ENCODE measurements at places on chromosomes 4 and X.

- no peak for DNase-seq
These were observed 395.8 kb downstream of the GASK1B start for GRCh38 chr4:157776930-157777528.

DNA sequence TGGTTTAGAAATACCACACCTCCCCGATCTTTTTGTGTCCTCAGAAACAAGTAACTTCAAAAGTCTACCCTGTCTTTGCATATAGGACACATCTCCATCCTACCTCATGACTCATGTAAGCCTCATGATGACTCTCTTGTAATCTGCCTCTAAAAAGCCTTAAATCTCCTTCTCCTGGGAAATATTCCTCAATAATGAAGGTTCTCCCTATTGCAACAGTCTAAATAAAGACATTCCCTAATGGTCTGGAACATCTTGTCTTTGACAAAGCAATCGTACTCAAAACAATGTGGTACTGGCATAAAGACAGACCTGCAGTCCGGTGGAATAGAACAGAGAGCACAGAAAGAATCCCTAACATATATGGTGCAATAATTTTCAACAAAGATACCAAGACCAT is 257.7 kb downstream of the OPHN1 start:
- DNase-seq = peak; percentile 24

DNA sequence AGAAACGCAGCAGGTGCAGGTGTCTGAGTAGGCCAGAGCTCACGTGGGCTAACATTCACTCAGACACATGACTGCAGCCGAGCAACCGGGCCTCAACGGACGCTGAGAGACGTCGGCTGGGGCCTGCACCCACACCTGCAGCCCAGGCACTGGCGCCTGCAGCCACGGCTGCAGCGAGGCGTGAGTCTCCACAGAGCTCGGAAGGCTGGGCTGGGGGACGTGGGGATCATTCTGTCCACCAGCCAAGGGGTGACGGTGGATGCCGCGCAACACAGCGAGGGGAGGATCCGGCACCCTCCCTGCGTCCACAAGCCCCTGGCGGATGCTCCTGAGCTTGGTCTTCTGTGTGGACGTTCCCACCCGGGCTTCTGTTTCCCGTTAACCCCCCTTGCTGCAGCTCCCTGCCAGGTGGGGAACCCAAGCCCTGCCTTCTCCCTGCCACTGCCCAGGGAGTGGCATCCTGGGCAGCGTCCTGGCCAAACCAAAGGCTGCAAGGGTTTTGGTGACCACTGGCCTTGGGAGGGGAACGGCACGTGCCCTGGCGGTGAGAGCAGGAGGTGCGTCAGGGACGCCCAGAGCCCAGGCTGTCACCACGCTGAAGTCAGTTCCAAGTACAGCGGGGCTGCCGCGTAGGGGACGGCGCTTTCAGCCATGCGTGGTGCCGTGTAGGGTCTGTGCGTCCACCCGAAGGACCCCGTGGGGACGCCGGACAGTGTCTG is 16.3 kb downstream of the PPP2R3B start:
- no peak for DNase-seq

DNA sequence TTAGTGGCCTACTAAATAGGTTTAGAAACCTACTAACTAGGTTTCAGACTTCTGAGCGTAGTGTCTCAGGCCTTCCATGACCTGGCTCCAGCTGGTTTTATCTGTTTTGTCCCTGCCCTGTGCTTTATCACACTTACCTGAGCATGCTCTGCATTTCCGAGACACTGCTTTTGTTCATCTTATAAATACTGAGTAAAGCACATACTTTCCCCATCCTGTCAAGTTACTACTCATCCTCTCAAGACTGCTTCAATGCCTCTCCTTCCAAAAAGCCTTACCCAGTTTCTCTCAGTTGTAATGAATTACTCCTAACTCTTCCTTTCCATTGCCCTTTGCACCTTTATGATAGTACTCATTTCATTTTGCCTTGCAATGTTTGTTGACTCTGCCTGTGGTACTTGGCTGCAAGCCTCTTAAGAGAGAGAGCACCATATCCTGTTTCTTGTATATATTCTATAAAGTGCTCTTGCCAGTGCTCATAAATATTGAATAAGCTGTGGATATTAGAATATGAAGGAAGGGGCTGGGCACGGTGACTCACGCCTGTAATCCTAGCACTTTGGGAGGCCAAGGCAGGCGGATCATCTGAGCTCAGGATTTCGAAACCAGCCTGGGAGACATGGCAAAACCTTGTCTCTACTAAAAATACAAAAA is 34.4 kb downstream of the SLAIN2 start:
- DNase-seq = peak; percentile 31

- no peak for DNase-seq
These were observed 67.0 kb downstream of the SLC7A11 start for GRCh38 chr4:138174981-138175794.

- peak; percentile 10 for DNase-seq
These were observed 111.7 kb downstream of the AMER1 start for GRCh38 chrX:64093761-64094160.

DNA sequence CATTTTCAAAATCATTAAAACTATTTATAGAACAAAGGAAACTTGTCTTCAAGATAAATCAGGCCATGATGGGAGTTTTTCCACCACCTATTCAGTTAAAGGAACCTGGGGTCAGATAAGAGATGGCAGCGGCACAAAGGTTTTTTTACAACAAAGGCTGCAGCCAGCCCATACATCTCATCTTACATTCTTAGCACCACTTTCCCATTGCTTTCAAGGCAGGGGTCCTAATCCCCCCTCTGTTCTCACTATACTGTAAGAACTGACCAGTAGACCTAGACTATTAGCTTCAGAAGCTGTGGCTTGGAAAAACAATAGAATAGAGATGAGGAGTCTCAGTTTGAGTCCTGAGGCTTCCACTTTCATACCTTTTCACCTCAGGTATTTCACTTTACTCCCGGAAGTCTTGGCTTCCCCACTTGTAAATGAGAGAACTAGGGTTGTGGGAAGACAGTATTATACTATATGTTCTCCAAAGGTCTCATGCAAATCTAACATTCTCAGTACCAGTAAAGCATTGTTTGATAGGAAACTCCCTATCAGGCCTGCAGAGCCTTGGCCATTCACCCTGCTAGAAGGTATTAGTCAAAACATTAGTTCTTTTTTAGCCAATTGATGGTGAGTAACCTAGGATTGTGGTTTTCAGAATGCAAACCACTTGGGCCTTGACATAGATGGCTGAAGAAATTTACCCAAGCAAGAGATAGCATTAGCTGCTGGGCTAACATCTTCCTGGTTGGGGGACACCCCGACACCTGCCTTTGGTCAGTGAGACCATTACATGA is 182.9 kb upstream of the PBDC1 start:
- DNase-seq = no peak

GRCh38 chrX:134821370-134821769 is 163.1 kb upstream of the PLAC1 start:
- DNase-seq = peak; percentile 64

GRCh38 chr4:90357117-90357710 is 230.0 kb downstream of the CCSER1 start:
- peak; percentile 3 for DNase-seq

DNA sequence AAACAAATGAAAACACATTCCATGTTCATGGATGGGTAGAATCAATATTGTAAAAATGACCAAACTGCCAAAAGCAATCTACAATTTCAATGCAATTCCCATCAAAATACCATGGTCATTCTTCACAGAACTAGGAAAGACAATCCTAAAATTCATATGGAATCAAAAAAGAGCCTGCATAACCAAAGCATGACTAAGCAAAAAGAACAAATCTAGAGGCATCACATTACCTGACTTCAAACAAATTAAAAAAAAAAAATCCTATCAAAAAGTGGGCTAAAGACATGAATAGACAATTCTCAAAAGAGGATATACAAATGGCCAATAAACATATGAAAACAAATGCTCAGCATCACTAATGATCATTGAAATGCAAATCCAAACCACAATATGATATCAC is 297.5 kb downstream of the NAF1 start:
- no peak for DNase-seq

DNA sequence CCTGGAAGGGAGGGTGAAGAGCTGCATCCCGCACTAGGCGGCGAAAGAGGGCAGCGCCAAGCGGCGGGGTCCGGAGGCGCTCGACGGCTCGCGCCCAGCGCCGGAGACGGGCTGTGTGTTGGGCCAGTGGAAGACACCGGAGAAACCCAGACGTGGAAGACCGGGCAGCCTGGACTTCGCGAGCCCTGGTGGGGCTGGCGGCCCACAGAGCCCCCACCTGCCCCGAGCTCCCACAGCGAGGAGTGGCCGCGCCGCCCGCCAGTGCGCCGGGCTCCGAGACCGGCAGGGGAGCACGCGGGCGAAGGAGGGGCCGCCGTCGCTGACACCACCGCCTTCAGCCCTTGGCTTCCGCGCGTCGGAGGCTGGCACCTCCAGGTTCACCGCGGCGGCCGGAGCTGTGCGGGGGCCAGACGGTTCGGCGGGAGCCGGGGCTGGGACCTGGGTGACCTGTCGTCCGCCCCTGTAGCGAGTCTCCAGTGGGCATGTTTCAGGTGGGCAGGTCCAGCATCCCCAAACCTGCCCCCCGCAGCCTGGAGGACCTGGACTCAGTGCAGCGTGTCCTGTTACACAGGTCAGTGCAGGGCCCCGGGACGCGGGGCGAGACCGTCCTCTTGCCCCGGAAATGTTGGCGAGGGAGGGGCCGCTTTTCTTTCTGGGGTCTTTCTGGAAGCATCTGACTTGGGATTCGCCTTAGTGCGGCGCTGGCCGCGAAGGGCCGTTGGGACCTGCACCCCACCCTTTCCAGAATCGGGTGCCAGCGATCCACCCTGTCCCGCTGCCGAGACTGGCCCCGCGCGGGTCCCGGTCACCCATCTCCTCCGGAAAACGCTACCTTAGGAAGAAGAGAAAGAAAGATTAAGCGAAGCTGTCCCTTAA is 9.6 kb upstream of the INTU start:
- DNase-seq = peak; percentile 15

DNA sequence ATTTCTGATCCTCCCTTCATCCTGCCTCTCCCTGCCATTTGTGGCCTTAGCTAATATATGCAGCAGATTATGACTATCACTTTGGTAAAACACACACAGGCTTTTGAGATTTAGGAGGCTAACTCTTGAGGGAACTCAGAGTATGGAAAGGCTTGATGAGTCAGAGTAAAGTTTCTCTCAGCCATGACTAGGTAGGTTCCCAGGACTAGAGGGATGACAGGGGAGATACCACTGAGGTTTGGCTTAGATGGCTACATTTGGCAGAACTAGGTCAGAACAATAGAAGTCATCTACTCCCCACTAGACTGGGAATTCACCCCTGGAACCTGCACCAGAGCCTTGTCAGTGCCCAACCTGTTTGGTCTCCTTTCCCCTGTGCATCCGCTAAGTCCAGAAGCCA is 585.7 kb downstream of the TLL1 start:
- DNase-seq = no peak

GRCh38 chr4:88318751-88319350 is 34.5 kb upstream of the PPM1K start:
- no peak for DNase-seq

DNA sequence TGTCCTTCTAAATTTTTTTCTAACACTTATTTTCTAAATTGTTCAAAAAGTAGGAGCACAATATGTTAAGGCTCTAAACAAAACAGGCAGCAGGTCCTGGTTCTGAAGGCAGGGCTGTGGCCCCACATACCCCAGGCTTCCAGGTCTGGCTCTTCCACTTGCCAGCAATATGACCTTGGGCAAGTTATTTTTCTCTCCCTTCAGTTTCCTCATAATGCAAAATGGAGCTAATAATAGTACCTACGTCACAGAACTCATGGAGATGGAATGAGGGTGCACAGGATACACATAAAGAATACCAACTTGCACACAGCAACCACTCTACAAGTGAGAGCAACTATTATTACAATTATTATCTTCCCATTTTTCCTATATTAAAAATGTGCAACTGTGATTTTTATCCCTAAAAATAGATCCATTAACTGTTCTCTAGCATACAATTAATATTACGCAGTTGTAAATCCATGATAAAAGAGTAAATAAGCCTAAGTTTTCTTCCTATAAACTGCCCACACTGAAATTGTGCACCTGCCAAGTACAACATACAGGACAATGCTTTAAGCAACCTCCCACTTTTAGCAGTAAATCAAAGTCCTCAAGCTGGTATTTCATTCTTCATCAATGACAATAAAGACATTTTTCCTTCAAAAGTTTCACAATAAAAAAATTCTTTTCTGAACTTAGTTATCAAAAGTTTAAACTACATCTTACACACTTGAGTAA is 27.0 kb downstream of the OTUD4 start:
- DNase-seq = no peak

GRCh38 chr4:98539741-98540140 is 118.7 kb downstream of the TSPAN5 start:
- DNase-seq = no peak

DNA sequence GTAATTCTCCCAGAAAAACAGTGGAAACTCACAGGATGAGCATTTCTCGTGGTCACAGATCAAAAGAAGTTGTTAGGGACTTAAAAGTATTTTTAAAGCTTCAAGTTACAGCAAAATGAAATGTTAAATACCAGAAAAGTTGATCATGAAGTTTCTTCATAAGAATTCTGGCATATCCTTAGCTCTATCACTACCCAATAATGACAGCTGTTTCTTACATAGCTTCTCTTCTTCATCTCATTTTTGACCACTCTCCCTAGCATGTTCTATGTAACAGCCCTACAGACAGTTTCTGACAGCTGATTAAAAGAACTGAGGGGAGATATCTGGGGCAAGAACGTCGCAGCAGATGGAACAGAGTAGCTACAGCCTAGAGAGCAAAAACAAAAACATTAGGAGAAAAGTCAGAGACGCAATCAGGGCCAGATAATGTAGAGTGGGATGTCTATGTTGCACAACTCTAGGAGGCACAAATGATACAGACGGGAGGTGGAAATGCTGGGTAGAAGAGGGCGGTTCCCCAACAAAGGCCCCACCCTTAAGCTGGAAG is 108.7 kb downstream of the CORIN start:
- DNase-seq = no peak

DNA sequence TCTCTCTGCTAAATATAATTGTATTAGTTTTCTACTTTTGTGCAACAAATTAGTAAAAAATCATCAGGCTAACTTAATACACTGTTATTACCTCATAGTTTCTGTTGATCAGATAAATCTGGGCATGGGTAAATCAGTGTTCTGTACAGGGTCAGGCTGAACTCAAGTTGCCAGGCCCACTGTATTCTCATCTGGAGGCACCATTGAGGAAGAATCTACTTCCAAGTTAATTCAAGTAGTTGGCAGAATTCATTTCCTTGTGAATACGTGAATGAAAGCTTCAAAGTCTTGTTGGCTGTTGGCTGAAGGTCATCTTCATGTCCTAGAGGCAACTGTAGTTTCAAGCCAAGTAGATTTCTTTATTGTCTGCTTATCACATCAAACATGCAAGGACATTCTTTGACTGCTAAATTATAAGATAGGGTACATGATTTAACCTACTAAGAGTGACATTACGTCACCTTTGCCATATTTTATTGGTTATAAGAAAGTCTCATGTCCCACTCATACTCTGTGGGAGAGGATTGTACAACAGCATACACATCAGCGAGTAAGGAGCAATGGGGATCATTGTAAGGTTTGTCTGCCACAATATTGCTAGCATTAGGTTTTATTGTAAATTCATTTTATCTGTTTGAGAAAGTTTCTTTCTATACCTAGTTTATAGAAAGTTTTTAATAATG is 1219.0 kb downstream of the ARAP2 start:
- no peak for DNase-seq

- no peak for DNase-seq
These were observed 19.4 kb upstream of the FGG start for GRCh38 chr4:154631828-154632227.

All from AG08395 (cell line).